Myocyte (in vitro differentiated cells): ENCODE measurements at places on chromosomes 6 and 20. TPM values are rescaled to one million over a fixed set of nuclear protein-coding genes. Genes with fewer than 3 reads are reported as not detected.

The KCTD20 gene
- total RNA-seq, result 48.1 and 52.3 TPM in 2 replicates

The DNMT3B gene
- total RNA-seq, result 0.59 and 1.5 TPM in 2 replicates

The TMC2 gene
- not detected in 2 replicates for total RNA-seq

The KCNS1 gene
- not detected in 2 replicates for total RNA-seq

The OPN5 gene
- total RNA-seq, result not detected in 2 replicates

The PMEPA1 gene
- 7.4 and 8.8 TPM in 2 replicates for total RNA-seq

The VIP gene
- not detected in 2 replicates for total RNA-seq

The CLPSL2 gene
- total RNA-seq, result not detected in 2 replicates

The SLC22A3 gene
- not detected in 2 replicates for total RNA-seq

The MYLK2 gene
- total RNA-seq, result 0.10 and 0.13 TPM in 2 replicates

The SRSF6 gene
- total RNA-seq, result 39.6 and 48.5 TPM in 2 replicates

The BPIFB2 gene
- not detected in 2 replicates for total RNA-seq

The CCN6 gene
- total RNA-seq, result not detected in 2 replicates

The ACTL10 gene
- 0.10 TPM in 1 of 2 replicates, not detected in the other for total RNA-seq

The GNMT gene
- total RNA-seq, result not detected in 2 replicates

The ZSCAN23 gene
- 2.0 and 2.5 TPM in 2 replicates for total RNA-seq

The ZNF341 gene
- total RNA-seq, result 1.8 and 2.0 TPM in 2 replicates

The CFAP206 gene
- total RNA-seq, result not detected in 2 replicates

The KIF25 gene
- total RNA-seq, result 0.16 TPM in 1 of 2 replicates, not detected in the other

The RAET1G gene
- total RNA-seq, result not detected in 2 replicates

The TMEM151B gene
- not detected in 2 replicates for total RNA-seq

The SNAP25 gene
- total RNA-seq, result 0.16 and 0.64 TPM in 2 replicates

The MEI4 gene
- total RNA-seq, result not detected in 2 replicates

The PRR18 gene
- total RNA-seq, result 0.21 TPM in 1 of 2 replicates, not detected in the other

The SIRPD gene
- total RNA-seq, result not detected in 2 replicates

The SOX18 gene
- not detected in 2 replicates for total RNA-seq

The AAR2 gene
- 34.1 and 36.2 TPM in 2 replicates for total RNA-seq

The PACRG gene
- total RNA-seq, result 1.1 and 2.9 TPM in 2 replicates

The PTPN1 gene
- total RNA-seq, result 32.4 and 35.4 TPM in 2 replicates

The C4A gene
- total RNA-seq, result 3.5 and 4.2 TPM in 2 replicates

The PNPLA1 gene
- total RNA-seq, result not detected in 2 replicates

The COL12A1 gene
- 14.6 and 17.7 TPM in 2 replicates for total RNA-seq

The SNAI1 gene
- total RNA-seq, result 0.72 and 1.8 TPM in 2 replicates
